ENCODE measurements at places on chromosomes 3 and 15.

GRCh38 chr3:170643831-170644230 lies 58.0 kb upstream of the SLC7A14 start:
- DNase-seq, result no peak

- peak; percentile 38 for DNase-seq
Observed at GRCh38 chr15:72237029-72237852, 6.3 kb upstream of the PKM start.

GRCh38 chr3:13042127-13042701 lies 31.0 kb downstream of the IQSEC1 start:
- DNase-seq, result no peak

- no peak for DNase-seq
Observed at GRCh38 chr15:95715116-95715903, 615.2 kb upstream of the NR2F2 start.

DNA sequence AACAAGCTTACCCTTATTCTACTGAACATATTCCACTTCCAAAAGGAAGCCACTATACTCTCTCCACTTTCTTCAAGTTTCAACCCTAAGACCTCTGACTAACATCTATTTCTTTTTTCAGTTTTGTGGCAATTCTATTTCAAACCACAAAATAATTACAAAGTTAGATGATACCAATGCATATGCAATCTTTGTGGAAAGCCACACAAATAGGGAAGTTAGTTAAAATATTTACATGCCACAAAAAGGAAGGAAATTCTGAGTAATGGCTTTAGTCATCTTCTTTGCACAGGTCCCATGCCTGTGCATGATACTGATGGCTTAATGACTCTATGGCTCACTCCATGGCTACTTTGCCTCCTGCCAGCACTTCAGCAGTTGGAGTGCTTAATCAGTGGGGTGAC lies 57.0 kb upstream of the MCTP2 start:
- DNase-seq, result no peak

- no peak for DNase-seq
Observed at GRCh38 chr3:33989229-33989628, 190.8 kb downstream of the PDCD6IP start.

- DNase-seq, result no peak
Observed at GRCh38 chr15:40197434-40197833, 36.6 kb downstream of the BUB1B start.

DNA sequence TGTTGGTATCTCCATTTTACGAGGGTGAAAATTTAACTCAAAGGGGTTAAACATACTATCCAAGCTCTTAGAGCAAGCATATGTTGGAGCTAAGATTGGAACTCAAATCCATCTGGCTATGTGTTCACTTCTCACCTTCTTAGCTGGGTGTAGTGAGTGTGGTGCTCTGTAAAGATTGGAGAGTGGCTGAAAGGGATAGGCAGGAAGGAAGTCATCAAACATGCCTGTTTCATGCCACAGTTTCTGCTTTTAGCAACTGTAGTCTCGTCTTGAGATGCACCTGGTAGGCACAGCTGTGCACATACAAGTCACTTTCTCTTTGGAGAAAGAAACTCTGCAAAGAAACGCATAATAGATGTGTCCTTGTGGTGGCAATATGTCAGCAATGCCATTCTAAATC lies 189.1 kb upstream of the MDFIC2 start:
- no peak for DNase-seq

DNA sequence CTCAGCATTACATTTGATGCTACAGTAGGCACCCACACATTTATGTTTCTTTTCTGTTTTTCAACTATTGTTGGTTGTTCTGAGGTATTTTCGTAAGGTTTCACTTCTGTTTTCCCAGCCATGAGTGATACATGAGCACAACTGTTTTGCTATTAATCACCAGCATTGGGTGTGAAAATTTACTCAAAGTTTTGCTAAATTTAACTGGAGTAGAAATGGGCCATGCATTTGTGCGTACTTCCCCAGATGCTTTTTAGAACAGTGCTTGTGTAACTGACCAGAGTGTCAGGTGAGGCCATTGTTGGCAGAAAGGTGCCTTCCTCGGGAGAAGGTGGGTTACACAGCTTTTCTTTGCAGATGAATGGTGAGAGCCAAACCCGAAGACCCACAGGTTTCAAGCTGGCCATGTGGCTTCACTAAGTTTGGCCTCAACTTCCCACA lies 70.4 kb downstream of the ST6GAL1 start:
- no peak for DNase-seq

- no peak for DNase-seq
Observed at GRCh38 chr15:71532994-71533393, 277.4 kb upstream of the NR2E3 start.

GRCh38 chr3:44031387-44032380 lies 210.0 kb upstream of the TOPAZ1 start:
- no peak for DNase-seq

- no peak for DNase-seq
Observed at GRCh38 chr3:122318620-122319019, 6.4 kb upstream of the CSTA start.

GRCh38 chr3:197714251-197714650 lies 22.5 kb downstream of the RUBCN start:
- DNase-seq, result no peak

- no peak for DNase-seq
Observed at GRCh38 chr3:71442652-71443042, 140.9 kb downstream of the FOXP1 start.

DNA sequence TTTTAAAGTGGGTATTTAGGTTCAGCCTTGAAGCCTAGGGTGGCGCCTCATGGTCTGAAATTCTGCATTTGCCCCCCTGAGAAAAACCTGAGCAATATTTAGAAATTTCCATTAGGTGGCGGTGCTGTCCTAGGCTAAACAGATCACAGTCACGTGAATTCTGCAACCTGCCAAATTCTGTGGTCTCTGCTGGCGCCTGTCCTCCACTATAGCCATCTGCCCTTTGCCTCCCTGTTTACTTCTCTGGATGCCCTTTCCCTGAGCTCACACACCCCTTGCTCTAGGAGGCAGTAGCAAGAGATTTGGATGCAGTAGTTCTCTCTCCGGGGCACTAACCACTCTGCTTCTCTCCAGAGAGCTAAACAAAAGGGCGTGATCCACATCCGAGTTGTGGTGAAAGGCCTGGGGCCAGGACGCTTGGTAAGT lies 9.1 kb downstream of the MRPS11 start:
- DNase-seq, result no peak

GRCh38 chr3:23668430-23668904 lies 137.3 kb upstream of the UBE2E1 start:
- DNase-seq, result no peak

- DNase-seq, result peak; percentile 25
Observed at GRCh38 chr3:67109651-67110204, 111.6 kb downstream of the KBTBD8 start.

GRCh38 chr3:98843266-98843959 lies 58.1 kb downstream of the DCBLD2 start:
- DNase-seq, result no peak

DNA sequence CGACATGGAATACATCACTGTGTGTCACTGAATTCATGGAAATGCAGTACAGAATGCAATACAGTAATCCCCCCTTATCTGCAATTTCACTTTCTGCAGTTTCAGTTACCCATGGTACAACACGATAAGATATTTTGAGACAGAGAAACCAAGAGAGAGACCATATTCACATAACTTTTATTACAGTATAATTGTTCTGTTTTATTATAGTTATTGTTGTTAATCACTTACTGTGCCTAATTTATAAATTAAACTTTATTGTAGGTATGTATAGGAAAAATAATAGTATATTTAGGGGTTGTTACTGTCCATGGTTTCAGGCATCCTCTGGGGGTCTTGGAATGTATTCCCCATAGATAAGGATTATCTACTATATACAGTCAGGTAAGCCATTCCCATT lies 61.8 kb downstream of the MBNL1 start:
- no peak for DNase-seq

- no peak for DNase-seq
Observed at GRCh38 chr15:70198441-70199123, 100.9 kb upstream of the TLE3 start.

DNA sequence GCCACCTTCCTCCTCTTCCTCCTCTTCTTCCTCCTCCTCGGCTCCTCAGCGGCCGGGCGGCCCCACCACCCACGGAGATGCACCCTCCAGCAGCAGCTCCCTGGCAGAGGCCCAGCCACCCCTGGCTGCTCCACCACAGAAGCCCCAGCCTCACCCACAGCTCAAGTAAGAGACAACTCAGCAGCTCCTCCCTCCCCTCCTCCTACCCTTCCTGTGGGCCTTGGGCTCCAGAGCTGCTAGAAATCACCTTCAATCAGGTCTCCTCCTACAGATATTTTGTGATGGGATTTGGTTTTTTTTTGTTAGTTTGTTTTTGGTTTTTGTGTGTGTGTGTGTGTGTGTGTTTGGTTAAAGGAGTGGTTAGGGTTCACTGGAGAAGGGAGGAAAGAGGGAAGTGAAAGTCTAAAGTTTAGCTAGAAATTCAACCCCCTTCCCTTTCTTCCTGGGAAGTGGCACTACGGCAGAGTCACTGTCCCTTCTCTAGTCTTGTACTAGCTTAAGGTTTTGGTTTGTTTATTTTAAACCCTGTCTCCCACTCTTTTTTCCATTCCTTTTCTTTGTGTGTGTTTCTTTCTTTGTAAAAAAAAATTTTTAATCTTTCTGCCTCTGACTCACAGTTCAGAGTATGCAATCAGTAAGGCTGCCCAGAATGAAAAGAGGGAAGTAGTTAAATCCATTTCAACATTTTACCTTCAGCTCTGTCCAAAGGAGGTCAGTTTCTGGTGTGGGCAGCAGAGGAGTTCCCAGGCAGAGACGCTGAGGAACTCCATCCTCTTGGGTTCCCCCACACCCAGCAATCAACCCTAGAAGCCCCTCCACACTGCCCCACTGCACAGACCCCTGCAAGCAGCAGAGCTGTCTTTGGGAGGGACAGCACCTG lies 29.0 kb upstream of the TIMP4 start:
- DNase-seq, result no peak

DNA sequence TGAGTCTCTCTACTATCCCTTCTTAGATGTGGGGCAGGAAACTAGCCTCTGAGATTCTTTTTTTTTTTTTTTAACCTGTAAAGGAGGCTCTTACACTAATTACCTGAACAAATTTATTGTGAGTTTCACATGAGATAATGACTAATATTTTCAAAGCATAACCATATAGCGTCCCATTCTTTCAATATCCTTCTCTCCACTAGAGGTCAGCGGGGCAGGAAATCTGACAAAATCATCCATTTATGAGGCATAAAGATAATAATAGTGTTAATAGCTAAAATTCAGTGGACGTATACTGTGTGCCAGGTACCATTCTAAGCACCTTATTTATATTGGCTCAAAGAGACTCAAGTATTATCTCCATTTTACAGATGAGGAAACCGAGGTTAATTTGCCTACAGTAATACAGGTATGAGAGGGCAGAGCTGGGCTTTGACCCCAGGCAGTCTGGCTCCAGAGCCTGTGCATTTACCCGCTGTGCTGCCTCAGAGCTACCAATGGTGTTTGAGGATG lies 16.3 kb upstream of the SMAD6 start:
- no peak for DNase-seq

- DNase-seq, result no peak
Observed at GRCh38 chr3:186320862-186321568, 41.0 kb downstream of the DGKG start.
